T-helper 2 cell (primary cell): ENCODE measurements at places on chromosomes 5 and 9.

DNA sequence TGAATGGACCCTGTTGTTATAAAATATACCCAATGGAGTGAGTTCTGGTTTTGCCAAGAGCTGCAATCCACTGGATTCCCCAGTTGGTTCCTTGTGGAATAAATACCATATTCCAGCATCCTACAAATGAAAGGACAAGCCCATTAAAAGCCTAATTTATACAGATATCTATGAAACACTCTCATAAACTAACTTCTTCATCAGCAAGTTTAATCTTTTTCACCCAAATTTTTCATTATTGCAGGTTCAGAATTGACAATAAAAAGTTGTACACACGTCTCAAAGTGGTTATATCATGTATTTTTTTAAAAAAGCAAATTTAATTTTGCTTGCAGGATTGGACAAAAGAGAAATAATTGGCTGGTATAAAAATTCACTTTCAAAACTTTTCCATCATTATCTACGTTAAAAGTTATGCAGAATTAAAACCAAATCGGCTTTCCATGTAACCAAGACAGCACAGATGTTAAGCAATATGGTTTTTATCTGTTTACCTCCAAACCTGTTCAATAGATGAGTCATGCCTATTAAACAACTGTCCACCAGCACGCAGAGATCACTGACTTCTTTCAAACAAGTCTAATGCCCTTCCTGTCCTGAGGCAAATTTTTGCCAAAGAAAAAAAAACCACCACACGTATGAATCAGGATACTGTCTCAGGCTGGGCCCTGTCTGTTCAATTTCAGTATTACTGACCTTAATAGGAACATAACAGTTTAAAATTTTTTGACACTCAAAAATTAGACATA, 42.5 kb downstream of the CEMIP2 start:
- DNase-seq, result no peak

DNA sequence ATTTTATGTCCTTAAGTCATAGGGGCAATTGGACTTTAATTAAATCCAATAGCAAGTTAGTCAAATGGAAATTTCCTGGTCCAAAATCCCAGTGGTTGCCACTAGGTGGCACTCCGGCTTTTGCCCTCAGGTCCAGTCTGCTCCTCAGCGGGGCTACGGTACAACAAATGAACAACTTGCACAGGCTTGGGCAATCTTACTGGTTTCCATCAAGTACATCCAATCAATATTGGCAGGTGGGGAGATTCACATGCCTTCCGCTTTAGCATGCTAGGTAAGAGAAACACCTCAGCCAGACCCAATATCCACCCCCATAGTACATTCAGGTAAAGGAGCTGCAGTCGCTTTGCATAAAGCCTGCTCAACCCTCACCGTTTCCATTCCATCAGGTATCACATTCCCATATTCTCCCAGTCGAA, 6.3 kb upstream of the MXD3 start:
- peak; percentile 48 for DNase-seq

DNA sequence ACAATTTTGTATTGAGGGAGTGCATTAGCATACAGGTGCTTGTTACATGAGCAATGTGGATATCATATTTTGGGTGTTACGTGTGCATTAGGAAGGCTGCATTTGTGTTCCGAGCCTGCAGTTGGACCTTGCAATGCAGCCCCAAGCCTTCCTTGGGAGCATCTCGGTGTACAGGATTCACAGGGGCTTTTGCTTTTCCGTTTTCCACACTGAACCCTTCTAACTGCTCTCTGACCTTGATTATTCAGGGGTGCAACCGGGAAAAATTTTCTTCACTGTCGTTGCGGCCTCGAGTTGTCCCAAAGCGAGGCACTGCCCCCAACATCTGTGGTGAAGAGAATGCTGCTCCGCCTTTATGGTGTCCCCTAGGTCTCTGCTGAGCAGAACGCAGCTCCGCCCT, 80.1 kb upstream of the PLEKHG4B start:
- no peak for DNase-seq

DNA sequence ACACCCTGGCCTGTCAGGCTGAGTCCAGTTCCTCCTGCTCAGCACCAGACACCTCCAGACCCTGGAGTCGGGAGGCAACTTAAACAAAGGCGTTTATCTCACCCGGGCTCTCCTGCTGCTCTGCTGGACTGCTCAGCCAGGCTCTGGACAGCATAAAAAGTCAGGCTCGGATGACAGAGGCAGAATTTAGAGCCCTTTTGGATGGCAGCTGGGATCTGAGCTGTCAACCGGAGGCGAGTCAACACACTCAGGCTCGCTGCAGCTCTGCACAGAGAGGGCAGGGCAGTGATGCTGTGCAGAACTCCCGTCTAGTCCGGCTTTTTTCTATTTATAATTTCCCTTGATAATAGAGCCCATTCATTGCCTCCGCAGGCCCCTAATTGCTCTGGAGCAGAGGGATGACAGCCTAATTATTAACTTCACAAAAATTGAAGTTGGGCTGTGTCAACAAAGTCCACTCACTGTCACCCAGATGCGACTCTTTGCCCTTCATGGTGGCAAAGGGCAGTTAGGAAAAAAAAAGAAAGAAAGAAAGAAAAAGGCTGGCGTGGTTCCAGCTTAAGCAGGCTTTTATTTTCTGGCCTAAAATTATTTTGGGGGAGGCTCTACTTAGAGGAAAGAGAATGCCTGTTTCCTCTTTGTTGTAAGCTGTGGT, 37.6 kb downstream of the STC2 start:
- no peak for DNase-seq

DNA sequence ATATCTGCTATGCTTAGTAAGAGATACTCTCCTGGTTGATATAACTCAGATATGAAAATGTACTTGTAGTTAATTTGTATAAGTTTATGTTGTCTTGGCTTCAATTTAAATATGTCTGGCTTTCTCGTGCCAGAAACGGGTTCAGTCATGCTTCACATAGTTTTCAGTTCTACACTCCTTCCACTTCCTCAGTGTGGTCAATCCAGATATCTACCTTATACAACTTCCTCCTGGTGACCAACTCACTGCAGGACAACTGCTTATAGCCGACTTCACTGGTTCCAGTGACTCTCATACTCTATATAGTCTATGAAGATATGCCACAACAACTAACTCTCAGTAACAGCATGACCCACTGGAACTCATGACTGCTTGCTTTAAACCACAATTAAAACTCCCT, 690.4 kb downstream of the SLCO4C1 start:
- DNase-seq, result no peak

GRCh38 chr5:82596451-82596850, 318.3 kb upstream of the RPS23 start:
- no peak for DNase-seq

GRCh38 chr9:30582240-30582639, 1802.2 kb upstream of the ACO1 start:
- DNase-seq, result no peak

- no peak for DNase-seq
These were observed 1.6 kb upstream of the TPM2 start for GRCh38 chr9:35691334-35691650.

- DNase-seq, result no peak
These were observed 297.0 kb downstream of the SLIT3 start for GRCh38 chr5:169003721-169004541.

- DNase-seq, result peak; percentile 29
These were observed 378.6 kb downstream of the GADD45G start for GRCh38 chr9:89983411-89983810.

- no peak for DNase-seq
These were observed 365.7 kb downstream of the DEPDC1B start for GRCh38 chr5:60334281-60334713.

- DNase-seq, result no peak
These were observed 559 bp downstream of the SLC38A9 start for GRCh38 chr5:55711507-55712022.

DNA sequence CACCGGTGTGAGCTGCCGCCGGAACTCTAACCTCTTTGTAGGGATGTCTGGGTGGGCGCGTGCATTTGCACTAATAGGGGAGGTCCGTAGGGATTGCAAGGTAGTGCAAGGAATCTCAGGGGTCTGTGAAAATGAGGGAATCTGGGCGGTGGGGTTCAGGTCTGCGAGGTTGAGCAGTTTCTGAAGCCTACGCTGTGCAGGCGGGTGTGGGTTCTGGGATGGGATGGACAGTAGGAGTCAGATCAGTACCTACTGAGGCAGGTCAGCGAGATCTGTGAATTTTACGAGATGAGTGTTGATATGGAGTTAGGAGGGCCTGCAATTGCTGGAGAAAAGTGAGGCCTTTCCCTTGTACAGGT, 856 bp upstream of the ATOSB start:
- DNase-seq, result no peak

GRCh38 chr9:131277287-131277909, 1.1 kb upstream of the FAM78A start:
- DNase-seq, result no peak
